Stimulated activated CD4-positive, alpha-beta T cell treated with anti-CD3 and anti-CD28 coated beads, Interleukin-2, amount 100 ng/mL, for 24 hours (primary cell): ENCODE measurements at places on chromosomes 5 and 9.

GRCh38 chr5:10583663-10584572, 20.0 kb downstream of the ANKRD33B start:
- DNase-seq, result no peak

DNA sequence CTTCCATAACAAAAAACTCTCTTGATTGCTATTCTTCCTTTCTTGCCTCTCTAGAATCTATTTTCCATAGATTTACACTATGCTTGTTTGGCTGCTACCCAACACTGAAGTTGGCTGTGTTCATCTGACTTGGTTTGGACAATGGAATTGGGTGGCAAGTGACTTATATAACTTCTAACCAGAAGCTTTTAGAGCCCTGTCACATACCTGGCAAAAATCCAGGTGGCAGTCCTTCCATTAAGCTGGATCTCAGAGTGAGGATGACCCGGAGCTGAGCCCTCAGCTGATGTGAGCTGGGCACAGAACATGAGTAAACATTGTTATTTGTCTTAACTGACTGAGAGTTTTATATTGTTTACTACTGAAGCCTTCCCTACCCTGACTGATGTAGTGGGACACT, 225.7 kb downstream of the TLR4 start:
- no peak for DNase-seq

- DNase-seq, result no peak
Observed at GRCh38 chr5:178624631-178625546, 2.0 kb downstream of the CLK4 start.

DNA sequence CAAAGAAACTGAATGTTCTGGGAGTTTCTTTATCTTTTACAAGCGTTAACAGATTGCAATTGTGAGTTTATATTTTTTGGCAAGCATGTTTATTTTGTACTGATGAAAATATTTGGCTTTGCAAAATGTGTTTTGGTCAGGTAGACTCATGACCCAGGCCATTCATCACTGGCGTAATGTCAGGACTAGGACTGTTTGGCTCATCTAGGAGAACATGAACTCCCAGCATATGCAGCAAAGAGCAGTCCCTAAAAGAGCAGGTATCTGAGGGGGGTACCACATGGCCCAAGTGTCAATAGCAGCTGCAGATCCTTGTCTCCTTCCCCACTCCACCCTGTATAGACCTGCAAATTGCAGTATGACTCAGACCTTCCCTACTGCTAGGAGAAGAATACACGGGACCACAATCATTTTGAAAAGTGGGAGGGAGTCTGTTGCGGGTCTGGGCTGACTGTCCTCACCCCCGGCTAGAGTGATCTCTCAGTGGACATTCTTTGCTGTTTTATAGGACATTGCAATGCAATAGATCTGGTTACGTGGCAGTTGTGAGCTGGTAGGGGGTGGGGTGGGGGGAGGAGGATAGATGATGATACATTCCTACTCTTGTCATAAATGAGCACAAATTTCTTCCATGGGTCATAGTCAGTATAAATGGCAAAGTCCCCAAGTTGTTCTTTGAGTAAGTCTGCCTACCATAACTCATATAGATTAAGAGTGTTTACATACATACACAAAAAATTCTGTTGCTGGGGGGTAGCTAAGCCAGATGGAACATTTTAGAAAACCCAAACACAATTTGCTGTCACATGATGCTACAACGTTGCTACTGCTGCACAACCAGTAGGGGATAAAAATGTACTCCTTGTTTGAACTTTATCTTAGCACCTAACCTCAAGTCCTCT, 20.8 kb upstream of the SNCAIP start:
- no peak for DNase-seq

DNA sequence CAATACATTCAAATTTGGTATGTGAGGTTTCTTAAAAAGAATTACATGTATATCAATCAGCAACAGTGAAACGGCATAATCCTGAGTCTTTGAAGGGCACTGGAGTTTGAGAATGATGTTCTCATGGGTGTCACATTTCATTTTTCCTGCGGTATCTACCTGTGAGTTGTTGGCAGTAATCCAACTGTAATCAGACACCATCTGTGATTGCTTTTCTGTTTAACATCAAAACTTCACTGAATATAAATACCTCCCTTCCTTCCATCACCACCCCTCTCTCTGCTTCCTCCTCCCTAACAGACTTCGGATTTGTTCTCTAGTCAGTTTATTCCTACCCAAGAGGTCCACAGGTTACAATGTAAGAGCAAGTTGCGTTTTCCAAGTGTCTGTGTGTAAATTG, 275.2 kb upstream of the PCSK5 start:
- DNase-seq, result no peak

GRCh38 chr5:143110591-143110990, 292.9 kb downstream of the NR3C1 start:
- DNase-seq, result no peak

DNA sequence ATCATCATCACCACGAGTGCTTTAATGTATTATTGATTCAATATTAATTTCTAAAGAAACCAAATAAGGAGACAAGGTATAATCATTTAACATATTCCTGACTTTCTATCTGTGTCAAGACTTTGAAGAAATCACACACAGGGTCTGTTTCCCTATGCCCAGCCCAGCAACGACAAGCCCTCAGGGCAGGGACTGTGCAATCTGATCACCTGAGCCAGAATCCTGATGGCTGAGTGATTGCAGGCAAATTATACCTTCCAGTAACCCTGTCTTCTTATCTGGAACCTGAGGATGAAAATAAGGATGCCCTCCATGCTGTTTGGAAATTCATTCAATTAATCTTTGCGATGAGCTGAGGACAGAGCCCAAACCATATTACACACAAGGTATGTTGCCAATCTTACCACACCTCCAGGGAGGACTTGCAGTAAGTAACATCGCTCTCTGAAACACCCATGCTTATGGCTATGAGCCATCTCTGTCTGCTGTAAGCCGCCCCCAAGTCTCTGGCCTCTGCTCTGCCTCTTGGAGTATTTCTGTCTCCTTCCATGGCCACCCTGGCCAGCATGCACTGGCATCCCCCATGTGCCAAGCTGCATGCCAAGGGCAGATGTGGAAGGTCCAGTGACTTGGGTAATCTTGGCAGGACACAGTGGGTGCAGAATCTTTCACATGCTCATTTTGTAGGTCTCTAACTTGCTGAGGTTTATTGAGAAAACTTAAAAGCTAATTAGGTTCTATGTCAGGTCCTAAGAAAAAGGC, 10.6 kb downstream of the TAS2R1 start:
- DNase-seq, result no peak

GRCh38 chr5:25006734-25007133, 362.0 kb upstream of the CDH10 start:
- DNase-seq, result no peak

GRCh38 chr9:128937310-128938165, 9.9 kb downstream of the DOLK start:
- DNase-seq, result no peak

DNA sequence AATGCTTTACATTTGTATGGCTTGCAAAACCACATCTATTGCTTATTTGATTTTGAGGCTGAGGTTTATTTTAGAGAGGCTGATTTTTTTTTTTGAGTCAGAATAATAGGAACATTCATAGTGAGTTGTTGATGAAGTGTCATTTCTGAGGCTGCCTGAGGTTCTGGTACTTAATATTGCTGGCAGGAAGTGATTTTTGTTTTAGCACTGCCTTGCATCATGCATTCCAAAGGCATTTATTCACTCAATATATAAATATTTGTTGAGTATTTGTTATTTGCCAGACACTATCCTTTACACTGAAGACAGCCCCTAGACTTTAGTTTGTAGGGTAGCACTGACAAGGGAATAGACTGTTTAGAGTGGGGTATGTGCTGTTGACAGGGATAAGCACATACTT, 2.7 kb downstream of the RNF20 start:
- DNase-seq, result no peak

- DNase-seq, result no peak
Observed at GRCh38 chr5:109192555-109193281, 217.1 kb downstream of the PJA2 start.

DNA sequence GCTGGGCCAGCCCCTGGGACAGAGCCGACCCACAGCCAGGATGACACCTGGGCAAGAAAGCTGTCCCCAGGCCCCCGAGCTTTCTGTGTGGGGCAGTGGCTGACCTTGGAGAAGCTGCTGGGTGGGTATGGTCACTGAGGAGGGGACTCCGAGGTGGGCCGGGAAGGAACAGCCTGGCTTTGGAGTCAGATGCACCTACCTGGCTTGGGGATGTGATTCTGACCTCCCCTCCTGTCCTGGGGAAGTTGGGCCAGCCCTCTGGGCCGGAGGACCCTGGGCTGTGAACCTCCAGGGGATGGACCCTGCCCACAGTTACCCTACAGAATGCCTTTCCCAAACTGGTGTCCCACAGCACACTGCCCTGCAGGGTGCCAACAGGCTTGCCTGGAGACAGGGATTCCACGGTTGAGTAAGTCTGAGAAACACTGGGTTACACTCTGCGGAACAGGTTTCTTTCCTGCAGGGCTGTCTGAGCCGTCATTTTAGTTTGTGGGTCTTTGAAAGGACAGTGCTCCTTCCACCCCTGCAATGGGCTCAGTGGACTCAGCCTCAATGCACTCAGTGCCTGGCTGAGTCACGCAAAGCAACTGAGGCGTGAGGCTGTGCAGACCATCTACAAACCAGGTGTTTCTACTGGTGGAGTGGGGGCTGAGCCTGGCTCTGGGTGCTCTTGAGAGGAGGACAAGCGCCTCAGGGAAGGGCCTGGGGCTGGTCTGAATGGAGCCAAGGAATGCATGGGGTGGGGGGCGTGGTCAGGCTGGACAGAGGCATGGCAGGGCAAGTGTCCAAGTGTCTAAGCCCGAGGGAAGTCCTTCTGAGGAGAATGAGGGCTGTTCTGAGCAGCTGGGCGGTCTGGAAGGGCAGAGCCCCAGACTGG, 41.3 kb upstream of the PHYKPL start:
- no peak for DNase-seq

DNA sequence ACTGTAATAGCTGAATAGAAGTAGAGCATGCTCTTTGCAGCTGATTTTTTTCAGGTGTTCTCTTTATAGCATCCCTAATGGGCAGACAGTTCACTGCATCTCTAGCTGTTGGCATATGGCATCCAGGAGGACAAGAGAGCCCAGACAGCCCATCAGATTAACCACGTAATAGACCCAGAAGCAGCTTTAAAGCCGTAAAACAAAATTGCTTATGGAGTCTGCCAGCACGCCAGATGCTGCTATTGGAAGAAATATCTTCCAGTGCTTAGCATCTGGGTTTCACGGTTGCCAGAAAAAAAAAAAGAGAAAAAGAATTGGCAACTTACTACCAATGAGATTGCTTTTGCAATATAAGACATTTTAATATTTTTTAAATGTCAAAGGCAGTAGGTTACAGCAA, 869.4 kb upstream of the NUDT12 start:
- no peak for DNase-seq

DNA sequence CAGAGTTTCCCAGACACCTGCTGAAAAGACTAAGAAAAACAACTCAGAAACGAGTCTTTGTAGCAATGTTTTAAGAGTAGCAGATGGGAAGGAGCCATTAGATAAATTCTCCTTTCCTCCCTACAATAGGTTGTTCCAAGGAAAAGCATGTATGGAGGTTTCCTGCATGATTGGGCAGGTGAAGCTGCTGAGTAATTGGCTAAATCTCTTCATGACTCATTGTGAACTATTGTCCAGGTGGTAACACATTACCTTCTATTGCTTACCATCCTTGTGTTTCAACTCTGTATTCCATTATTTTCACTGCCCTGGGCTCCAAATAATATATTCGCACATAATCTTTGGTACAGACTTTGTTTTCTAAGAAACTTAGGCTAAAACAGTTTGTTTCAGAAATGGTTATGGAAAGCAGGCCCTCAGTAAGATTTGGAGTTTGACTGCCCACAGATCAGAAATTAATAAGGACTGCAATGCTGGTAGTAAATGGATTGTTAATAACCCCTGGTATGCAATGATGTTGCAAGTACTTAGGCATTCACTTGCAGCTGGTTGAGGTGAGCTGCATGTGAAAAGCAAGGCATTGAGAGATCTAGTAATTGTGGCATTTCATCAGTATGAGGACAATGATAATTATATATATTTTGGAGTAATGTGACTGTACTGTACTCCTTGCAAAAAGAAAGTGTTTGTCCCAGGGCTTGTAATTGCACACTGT, 281.4 kb upstream of the VLDLR start:
- no peak for DNase-seq

DNA sequence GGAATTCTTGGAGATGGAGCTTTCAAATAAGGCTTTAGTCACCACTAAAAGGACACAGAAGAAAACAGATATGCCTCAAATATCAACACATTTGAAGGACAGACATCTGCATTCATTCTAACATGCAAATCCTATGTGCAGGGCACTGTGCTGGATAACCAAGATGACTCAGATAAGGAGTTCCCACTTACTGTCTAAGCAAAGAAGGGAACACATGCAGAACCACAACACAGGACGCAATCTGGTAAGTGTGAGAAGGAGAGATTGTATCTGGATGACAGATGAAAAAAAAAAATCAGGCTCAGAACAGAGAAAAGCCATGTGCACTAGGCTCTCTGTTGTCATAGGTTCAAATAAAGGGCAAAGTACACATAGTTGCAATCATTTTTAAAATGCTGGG, 42.5 kb downstream of the ELAVL2 start:
- no peak for DNase-seq

- peak; percentile 24 for DNase-seq
Observed at GRCh38 chr5:151757233-151758140, 944 bp downstream of the ATOX1 start.

GRCh38 chr9:78292716-78293497, 4.0 kb upstream of the PSAT1 start:
- DNase-seq, result no peak
